Stimulated activated CD4-positive, alpha-beta T cell treated with anti-CD3 and anti-CD28 coated beads, Interleukin-15, amount 100 ng/mL, for 24 hours (primary cell): ENCODE measurements at places on chromosomes 6 and 20.
A peak's percentile ranks its signal among the peaks of the same experiment; 100 is the strongest.

DNA sequence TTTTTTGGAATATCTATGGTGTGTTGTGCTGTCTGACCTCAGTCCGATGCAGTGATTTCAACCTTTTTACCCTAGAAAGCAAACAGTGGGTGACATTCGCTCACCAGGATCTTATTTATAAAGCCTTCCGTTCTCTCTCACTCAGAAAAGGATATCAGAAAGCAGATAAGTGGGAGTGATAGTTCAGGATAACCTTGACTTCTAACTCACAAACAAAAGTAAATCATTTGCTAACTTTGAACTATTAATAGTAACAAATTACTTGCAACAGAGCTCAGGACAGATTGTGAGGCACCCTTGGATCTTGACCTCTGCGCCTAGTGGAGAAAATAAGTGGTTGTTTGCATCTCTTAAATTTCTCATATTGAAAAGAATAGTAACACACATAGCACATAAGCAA is 637.1 kb upstream of the CITED2 start:
- DNase-seq = no peak

DNA sequence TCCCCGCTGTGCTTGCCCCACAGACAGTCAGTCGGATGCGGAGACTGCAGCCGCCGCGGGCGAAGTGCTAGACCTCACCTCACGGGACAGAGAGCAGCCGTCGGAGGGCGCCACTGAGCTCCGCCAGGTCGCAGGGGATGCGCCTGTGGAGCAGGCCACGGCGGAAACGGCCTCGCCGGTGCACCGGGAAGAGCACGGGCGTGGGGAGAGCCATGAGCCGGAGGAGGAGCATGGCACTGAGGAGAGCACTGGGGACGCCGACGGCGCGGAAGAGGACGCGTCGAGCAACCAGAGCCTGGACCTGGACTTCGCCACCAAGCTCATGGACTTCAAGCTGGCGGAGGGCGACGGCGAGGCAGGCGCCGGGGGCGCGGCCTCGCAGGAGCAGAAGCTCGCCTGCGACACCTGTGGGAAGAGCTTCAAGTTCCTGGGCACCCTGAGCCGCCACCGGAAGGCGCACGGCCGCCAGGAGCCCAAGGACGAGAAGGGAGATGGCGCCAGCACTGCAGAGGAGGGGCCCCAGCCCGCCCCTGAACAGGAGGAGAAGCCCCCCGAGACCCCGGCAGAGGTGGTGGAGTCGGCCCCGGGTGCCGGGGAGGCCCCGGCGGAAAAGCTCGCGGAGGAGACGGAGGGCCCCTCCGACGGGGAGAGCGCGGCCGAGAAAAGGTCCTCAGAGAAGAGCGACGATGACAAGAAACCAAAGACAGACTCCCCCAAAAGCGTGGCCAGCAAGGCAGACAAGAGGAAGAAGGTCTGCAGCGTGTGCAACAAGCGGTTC is 66.4 kb downstream of the SSR1 start:
- no peak for DNase-seq

- no peak for DNase-seq
Observed at GRCh38 chr6:130198483-130199035, 24.2 kb downstream of the SAMD3 start.

- peak; percentile 44 for DNase-seq
Observed at GRCh38 chr6:36679043-36679833, 724 bp downstream of the CDKN1A start.

DNA sequence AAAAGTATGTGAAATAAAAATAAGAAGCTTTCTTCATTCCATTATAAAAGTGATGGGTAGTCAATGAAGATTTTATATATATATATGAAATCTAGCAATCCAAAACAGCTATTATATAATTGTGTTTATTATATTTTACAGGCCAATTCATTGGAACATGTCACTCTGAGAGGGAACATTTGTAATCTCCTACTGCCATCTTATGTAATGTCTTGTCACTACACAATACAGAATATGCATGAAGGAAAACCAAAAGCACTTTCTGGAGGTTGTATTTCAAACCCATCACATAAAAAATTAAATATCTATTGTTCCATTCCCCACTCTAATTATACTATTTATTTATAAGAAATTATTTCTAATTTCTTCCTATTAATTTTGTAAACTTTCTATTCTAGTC is 31.5 kb upstream of the IRAK1BP1 start:
- DNase-seq = no peak
